Osteoblast (primary cell): ENCODE measurements at places on chromosomes 2 and 18. TPM values are rescaled to one million over a fixed set of nuclear protein-coding genes. Genes with fewer than 3 reads are reported as not detected.

DNA sequence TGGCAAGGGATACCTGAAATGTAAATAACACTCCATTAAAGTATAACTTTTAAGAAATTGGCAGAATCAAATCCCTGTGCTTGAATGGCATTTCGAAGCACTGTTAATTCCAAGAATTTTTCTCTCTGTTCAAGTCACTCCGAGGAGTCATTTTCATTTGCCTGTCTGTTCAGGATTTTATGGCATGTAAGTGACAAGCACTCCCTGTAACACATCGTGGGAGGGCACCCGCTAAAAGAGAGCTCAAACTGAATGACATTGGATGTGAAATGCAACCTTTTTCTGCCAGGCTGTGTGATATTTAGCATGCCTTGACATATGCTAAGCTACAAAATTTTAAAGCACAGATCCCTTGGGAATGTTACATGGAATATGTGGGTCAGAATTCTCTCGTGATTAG lies 339.6 kb downstream of the LRRTM1 start:
- DNase-seq = no peak

DNA sequence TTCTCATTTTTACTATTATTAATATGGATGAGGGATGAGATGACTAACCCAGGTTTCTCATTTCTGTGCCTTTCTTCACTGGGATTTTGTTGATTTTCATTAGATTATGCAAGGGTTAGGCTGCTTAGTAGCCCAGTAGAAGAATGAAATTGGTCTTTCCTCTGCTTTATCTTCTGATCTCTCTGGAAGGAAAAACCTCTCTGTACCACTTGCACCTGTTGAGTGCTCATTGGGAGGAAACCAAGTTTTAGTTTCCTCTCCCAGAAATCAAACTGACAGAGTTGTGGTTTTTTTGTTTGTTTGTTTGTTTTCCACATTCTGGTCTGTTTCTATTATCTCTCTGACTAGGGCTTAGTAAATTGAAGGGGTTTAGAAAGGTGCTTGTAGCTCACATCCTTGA lies 60.8 kb downstream of the KIAA1328 start:
- DNase-seq = no peak

DNA sequence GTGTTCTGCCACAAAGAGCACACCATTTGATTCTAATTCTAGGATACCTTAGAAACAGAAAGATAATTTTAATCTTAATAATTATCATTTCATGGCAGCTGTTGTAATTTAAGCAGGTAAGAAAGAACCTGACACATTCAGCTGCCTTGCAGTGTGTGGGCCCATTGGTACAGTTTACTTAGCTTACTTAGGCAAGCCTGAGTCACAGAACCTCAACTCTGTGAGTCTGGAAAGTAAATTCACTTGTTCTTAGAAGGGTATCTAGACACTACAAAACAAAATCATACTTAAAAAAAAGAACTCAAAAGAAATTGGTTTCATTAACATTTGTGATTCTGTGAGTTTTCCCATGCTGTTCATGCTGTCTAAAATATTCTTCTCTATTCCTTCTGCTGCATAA lies 956.3 kb upstream of the SLC39A10 start:
- DNase-seq = no peak

- no peak for DNase-seq
Measured at GRCh38 chr2:140586379-140586778, 1544.4 kb downstream of the LRP1B start.

GRCh38 chr2:26946841-26947784 lies 23.3 kb upstream of the MAPRE3 start:
- DNase-seq = no peak

GRCh38 chr18:40921845-40922629 lies 1033.0 kb upstream of the PIK3C3 start:
- DNase-seq = no peak

HOXD10 gene
- not detected in 2 replicates for total RNA-seq

PER2 gene
- 7.4 and 9.4 TPM in 2 replicates for total RNA-seq
